ENCODE measurements at places on chromosomes 1 and 21. TPM values are rescaled to one million over a fixed set of nuclear protein-coding genes. Genes with fewer than 3 reads are reported as not detected.

Gene LAX1
- total RNA-seq = not detected

Gene KRTAP19-1
- not detected for total RNA-seq

Gene GRIK3
- total RNA-seq = 24.5 TPM

Gene RUNX1
- 6.1 TPM for total RNA-seq

Gene RCC2
- total RNA-seq = 36.2 TPM

Gene CLK2
- total RNA-seq = 40.9 TPM

Gene EPHA10
- 26.4 TPM for total RNA-seq

Gene NTMT2
- total RNA-seq = not detected

Gene SLC35F3
- total RNA-seq = 31.5 TPM

Gene GJA4
- total RNA-seq = 6.7 TPM

Gene RYR2
- 100 TPM for total RNA-seq

Gene CRNN
- total RNA-seq = not detected

Gene GPATCH2
- 19.3 TPM for total RNA-seq

Gene MPL
- total RNA-seq = 1.0 TPM

Gene KCNE2
- total RNA-seq = not detected

Gene ACOT7
- 125 TPM for total RNA-seq

Gene C2CD4D
- total RNA-seq = 0.93 TPM

Gene NT5C1A
- 18.0 TPM for total RNA-seq
